ENCODE measurements at places on chromosomes 4 and X.

DNA sequence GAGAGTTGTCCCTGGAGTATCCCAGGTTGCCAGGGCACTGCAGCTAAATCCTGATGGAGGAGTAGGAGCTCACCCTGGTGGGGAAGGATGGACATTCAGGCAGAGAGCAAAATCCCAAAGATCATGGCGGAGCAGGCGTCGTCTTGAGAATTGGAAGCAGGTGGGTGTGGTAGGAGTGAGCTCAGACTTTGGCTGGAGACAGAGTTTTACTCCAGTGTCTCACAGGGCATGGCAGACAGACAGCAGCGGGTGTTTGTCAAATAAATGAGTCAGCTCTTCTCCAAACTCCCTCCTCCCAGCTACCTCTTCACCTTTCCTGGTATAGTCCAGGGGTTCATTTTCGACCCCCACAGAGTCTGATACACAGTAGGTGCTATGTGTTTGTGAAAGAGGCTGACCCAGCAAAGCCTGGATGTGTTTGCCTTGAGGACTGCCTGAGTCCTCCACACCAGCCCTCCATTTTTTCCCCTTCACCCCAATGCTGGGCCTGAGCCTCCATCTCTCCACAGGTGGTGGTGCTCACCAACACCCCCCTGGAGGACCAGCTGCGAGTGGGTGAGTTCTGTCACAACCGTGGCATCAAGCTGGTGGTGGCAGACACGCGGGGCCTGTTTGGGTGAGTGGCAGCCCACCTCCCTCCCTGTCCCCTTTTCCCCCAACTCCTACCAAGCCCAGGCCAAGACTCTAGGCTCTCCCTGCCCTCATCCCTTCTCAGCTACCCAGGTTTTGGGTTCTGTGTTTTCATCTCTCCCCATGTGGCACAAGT is 6.9 kb downstream of the UBA1 start:
- no peak for DNase-seq

GRCh38 chrX:7925867-7926472 is 1.2 kb downstream of the PNPLA4 start:
- peak; percentile 68 for DNase-seq

DNA sequence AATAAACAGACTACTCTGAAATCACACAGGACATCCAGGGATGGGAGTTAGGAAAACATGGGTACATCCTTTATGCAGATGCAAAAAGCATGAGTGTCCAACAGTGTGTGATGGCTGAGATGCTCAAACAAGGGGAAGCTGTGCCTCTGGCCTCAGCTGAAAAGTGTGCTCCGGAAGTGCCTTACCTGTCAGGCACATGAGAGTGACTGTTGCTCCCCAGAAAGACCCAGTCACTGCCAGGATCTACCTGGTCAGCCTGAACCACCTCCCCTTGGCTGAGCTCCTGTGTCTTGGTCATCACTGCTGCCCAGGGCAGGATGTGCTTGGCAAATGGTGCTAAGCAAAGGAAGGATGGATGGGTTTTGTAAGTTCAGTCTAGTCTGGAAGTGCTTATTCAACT is 4.0 kb downstream of the PPP2R2C start:
- DNase-seq: peak; percentile 26

- no peak for DNase-seq
These were observed 608.6 kb upstream of the NR3C2 start for GRCh38 chr4:149050840-149051239.

- no peak for DNase-seq
These were observed 1.1 kb downstream of the SGCB start for GRCh38 chr4:52036886-52037530.

GRCh38 chr4:122766950-122767349 is 34.4 kb downstream of the BBS12 start:
- no peak for DNase-seq

GRCh38 chr4:6338175-6338950 is 68.7 kb downstream of the WFS1 start:
- DNase-seq: no peak

- no peak for DNase-seq
These were observed 74.4 kb downstream of the TMA16 start for GRCh38 chr4:163568843-163569242.

DNA sequence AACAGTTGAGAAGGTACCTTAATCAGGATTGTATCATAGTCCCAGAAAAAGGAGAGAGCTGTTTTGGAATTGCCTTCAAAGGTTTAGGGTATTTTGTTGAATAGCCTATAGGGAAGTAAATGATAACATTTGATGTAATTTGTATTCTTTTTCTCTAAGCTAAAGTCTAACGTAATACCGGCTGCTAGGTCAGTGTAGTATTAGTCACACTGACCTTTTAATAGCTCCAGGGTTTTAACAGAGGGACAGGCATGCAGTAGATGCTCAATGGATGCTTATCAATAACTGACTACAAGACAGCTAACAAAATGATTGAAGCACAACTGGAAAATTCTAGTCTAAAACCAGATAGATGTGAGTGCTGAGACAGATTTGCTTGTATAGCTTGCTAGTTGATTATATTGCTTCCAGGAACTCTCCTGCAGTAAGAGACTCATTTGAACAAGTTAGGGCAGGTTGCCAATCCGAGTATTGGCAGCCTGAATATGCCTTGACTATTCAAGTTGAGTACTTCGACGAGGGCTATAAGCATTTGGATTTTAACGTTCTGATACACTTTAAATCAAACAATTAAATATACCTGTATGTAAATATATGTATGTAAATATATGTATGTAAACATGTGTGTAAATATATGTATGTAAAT is 16.5 kb upstream of the PNPLA4 start:
- DNase-seq: no peak

DNA sequence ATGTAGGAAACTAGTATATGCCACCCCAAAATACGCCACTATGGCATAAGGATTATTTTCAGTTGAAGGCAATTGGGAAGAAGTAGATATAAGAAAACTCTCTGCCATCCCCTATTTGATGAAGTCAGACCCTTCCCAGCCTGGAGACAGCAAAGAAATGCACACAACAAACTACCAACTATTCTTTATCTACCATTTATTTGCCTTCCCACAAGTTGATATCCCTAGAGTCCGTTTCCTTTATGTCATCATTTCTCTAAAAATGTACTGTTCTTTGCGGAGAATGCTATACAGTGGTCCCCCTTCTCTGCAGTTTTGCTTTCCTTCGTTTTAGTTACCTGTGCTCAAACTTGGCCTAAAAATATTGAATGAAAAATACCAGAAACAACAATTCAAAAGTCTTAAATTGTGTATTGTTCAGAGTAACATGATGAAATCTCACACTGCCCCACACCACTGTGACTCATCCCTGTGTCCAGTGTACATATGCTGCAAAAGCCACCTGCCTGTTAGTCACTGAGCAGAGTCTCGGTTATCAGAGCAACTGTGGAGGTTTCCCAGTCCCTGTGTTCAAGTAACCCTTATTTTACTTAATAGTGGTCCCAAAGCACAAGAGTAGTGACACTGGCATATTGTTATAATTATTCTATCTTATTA is 152.3 kb downstream of the WDFY3 start:
- DNase-seq: no peak

DNA sequence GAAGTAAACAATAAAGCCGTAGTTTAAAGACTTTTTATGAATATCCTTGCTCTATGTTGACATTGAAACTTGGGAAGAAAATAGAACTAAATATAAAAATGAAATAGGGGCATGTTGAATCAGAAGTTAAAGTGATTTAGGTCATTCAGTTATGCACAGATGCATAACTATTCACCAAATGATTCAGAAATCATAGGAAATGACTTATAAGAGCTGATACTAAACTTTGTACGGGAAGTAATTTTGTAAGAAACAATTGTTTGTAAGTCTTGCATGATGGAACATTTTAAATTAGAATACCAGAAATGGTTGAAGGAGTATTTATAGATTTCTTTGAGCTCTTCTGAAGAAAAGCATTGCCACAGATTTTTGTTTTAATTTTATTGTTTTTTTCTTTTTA is 246.5 kb downstream of the CPE start:
- no peak for DNase-seq

DNA sequence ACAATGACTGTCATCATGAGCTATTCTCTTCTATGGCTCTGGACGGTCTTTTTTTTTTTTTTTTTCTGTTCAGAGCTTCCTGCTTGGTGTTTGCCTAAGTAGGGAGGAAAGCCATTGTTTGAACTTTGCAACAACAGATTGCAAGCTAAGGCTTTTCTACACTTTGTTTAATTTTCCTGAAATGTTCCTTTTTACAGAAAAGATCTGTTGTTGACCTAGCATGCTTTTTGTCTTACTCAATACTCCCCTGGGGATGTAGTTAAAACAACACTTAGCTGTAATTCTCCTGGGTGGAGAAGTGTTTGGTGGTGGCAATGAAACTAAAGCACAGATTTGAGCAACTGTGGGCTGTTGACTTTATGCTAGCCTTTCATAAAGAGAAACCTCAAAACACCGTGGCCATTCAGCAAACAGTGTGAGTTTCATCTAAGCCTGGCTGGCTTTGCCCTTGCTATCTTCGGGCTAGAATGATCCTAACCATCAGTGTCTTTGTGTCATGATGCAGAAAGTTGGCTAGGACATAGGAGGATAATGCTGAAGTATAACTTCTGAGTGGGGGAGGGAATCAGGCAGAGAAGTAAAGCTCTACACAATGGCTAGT is 110.5 kb downstream of the ANXA3 start:
- no peak for DNase-seq

- DNase-seq: peak; percentile 99
These were observed at the start of gene SLC25A6 for GRCh38 chrX:1391707-1392375. Gene SLC25A6 (minus strand): TSS chrX:1392113. CDS start chrX:1392009, 104 bp downstream.

GRCh38 chrX:110421500-110422455 is 63.1 kb downstream of the RTL9 start:
- no peak for DNase-seq

GRCh38 chr4:153148791-153149190 is 55.5 kb upstream of the TRIM2 start:
- DNase-seq: no peak

GRCh38 chrX:37472836-37473235 is 98.6 kb upstream of the LANCL3 start:
- no peak for DNase-seq

DNA sequence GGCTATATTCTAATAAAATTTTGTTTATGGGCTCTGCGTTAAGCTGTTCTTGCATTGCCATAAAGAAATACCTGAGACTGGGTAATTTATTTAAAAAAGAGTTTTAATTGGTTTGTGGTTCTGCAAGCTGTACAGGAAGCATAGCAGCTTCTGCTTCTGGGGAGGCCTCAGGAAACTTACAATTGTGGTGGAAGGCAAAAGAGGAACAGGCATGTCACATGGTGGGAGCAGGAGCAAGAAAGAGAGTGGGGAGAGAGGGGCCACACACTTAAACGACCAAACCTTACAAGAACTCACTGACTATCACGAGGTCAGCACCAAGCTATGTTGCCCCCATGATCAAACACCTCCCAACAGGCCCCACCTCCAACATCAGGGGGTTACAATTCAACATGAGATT is 74.0 kb downstream of the FHDC1 start:
- no peak for DNase-seq

GRCh38 chr4:140790765-140791164 is 34.6 kb upstream of the TBC1D9 start:
- no peak for DNase-seq

GRCh38 chr4:71266090-71266794 is 72.6 kb upstream of the SLC4A4 start:
- DNase-seq: no peak

DNA sequence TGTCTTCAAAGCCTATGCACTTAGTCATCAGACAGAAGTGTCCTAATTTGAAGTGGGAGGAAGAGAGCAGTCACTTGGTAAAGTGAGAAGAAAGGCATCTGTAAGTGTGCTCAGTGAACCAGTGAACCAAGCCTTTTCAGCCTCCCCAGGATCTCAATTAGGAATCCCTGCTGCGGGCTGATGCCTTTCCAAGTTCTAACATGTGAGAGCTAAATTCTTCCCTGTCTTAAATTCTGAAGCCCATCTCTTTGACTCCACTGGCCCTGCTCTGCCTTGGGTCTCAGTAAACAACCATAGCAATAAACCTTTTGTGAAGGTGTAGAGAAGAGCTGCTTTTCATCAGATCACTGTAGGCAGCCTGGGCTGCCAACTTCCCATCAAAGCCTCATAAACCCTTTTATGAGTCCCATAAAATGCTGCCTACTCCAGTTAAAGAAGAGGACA is 701.2 kb upstream of the LCORL start:
- DNase-seq: peak; percentile 84

DNA sequence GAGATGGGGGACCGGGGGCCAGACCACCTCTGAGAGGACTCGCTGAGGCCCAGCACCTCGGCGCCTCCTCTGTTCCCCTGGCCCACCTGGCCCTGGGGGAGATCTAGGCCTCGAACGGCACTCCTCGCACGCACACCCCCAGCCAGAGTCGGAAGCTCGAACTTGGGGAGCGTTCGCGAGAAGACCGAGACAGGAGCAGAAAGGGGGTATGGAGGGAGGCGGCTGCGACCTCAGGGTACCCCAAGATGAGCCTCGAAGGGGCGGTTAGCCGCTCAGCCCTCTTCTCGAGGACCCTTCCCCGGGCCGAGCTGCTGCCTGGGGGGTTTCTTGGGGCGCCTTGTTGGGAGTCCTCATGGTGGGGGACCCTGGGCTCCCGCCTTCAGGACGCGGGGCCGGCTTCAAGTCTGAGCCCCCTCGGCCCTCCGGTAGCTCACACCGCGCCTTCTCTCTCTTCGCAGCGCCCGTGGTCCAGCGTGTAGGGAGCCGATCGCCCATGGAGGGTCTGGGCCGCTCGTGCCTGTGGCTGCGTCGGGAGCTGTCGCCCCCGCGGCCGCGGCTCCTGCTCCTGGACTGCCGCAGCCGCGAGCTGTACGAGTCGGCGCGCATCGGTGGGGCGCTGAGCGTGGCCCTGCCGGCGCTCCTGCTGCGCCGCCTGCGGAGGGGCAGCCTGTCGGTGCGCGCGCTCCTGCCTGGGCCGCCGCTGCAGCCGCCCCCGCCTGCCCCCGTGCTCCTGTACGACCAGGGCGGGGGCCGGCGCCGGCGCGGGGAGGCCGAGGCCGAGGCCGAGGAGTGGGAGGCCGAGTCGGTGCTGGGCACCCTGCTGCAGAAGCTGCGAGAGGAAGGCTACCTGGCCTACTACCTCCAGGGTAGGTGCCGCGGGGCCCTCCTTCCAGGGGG is 706 bp downstream of the DUSP9 start:
- peak; percentile 34 for DNase-seq

- DNase-seq: no peak
These were observed 114.3 kb downstream of the CPEB2 start for GRCh38 chr4:15116509-15117079.
